ENCODE measurements at places on chromosomes 11 and 22.

- DNase-seq: peak; percentile 65
Measured at GRCh38 chr11:76208438-76209374, 2.4 kb upstream of the WNT11 start.

DNA sequence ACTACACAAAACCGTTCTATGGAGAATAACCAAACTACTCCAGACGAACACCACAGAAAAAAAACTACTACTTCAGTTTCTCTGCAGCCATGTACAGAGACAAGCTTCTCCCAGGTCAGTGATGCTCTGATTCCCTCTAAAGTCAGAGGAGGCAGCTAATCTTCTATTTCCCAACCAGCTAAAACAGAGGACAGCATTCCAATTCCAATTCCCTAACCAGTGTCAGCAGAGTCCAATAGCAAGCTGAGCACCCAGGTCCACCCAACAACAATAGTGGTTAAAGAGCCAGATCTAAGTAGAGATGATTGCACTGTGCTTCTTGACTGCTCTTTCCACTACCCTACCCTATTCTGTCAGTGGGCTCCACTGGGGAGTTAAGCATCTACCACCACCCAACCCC is 6.7 kb downstream of the XKR3 start:
- DNase-seq: no peak

- DNase-seq: no peak
Measured at GRCh38 chr22:39327995-39328754, 8.8 kb upstream of the RPL3 start.

DNA sequence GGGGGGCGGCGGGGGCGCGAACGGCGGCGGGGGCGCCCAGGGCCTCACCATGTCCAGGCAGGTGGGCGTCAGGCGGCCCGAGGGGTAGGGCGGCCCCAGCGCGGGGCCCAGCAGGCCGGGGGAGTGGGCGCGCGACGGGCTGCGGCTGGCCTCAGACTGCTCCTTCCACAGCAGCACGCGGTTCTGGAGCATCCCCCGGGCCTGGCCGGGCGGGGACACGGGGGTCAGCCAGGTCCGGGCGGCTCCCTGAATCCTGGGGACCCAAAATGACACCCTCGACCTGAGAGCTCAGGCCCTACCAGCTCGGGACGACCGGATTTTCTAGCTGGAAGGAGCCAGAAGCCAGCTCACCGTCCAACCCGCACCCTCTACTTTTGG is 5.5 kb upstream of the SLC16A8 start:
- no peak for DNase-seq

- no peak for DNase-seq
Measured at GRCh38 chr11:8250434-8250833, 13.2 kb downstream of the LMO1 start.

DNA sequence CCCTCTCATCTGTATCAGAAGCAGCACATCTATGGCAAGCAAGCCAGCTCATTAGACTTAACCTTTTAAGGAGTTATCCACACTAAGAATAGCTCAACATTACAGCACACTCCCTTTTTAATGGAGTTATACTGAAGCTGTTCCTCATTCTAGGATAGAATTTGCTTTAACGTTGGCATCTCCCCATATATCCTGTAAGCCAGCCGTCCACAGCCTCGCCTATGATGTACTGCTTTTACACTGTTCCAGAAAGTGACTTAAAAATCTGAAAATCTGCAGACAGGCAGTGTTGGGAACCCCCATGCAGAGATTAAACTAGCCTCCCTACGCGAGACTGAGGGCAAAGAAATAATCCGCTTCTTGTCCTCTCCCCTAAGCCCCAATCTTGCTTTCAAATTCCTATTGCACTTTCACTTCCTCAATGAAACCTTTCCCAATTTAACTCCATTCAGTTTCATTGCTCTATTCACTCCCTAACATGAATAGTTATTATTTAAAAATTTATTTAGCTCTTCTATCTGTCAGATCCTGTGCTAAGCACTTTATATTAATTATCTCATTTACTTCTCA is 225.0 kb downstream of the BLID start:
- no peak for DNase-seq

DNA sequence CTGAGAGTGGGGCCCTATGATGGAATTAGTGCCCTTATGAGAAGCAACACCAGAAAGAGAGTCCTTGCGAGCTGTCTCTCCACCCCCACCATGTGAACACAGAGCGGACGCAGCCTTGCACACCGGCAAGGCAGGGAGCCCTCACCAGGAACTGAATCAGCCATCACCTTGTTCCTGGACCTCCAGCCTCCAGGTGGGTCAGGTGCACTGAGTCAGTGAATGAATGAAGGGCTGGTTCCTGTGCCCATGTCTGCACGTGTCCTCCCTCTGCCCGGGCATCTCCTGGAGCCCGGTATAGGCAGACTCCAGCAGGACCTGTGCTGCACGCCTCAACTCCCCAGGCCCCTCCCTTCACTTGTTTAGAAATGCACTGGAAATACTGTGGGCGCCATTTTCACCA is 54.9 kb downstream of the LINC01488 start:
- no peak for DNase-seq

GRCh38 chr22:29463629-29464028 is 16.4 kb upstream of the NEFH start:
- DNase-seq: no peak
